Activated T-cell treated with anti-CD3 and anti-CD28 coated beads, Interleukin-2, amount 50 U/mL, for 72 hours (primary cell): ENCODE measurements at places on chromosomes 2 and 18. TPM values are rescaled to one million over a fixed set of nuclear protein-coding genes. Genes with fewer than 3 reads are reported as not detected.
A peak's percentile ranks its signal among the peaks of the same experiment; 100 is the strongest.

- peak; percentile 56 for DNase-seq
Observed at GRCh38 chr18:13629841-13630715, 96.3 kb downstream of the FAM210A start.

DNA sequence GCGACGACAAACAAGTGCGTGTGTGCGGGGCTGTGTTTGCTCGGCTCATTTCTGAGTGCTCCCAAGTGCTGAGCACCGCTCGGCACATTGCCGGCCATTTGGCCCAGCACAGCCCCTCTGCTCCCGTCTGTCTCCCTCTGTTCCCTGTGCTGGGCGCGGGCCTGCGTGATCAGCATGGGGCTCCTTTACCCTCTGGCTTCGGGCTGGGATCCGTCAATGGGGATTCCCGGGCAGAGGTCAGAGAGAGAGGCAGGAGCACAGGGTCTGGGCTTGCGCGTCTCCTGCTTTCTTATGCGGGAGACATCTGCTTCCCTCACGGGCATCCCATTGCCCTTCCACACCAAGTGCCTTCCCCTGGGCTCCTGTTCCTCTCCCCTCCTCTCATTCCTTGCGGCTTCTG, 234.0 kb downstream of the ACKR3 start:
- no peak for DNase-seq

DNA sequence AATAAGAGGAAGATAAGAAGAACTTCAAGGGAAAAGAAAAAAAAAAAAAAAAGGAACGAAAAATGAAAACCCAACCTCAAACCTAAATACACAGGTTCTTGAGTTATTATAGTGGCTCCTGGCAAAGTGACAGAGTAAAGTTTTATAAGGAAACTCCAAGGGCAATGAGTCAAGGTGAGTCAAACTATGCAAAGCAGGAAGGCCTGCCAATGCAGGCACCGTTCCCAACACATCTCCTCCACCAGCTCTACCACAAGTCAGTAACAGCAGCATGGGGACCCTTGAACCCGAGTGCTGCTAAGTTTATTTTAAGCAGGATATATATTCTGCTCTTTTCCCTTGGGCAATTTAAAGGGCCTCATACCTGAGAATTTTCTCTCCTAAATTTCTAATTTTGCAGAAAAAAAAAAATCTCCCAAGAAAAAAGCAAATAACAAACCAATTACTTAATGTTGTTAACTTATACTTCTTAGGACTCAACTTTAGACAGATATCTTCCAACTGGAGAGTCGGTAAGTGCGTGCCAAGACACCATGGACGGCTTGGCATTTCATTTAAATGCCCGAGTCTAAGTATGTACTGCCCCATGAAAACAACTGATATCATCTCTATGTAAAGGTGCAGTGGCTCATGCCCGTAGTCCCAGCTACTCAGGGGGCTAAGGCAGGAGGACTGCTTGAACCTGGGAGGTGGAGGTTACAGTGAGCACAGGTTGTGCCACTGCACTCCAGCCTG, 75.7 kb upstream of the TFCP2L1 start:
- DNase-seq = no peak

- no peak for DNase-seq
Observed at GRCh38 chr2:119486886-119487285, 37.4 kb downstream of the SCTR start.

GRCh38 chr2:107202962-107203591, 317.1 kb upstream of the ST6GAL2 start:
- DNase-seq = no peak

- DNase-seq = no peak
Observed at GRCh38 chr2:79665091-79665490, 152.2 kb downstream of the CTNNA2 start.

DNA sequence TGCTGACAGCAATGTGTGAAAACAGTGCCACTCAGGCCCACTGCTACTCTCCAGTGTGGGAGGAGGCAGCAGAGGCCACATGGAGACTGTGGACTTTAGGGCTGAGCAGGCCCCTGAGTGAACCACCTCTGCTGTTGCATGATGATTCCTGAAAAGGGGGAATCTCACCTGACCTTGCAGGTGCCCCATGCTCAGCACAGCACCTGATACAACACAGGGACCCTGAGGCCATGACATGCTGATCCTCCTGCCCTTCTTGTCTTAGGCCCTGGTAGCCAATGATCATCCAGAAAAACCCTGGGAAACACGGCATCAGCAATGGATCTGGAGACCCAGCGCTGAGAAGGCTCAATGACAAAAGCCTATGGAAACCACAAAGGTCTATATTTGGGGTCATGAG, 446.8 kb upstream of the MYT1L start:
- no peak for DNase-seq

- DNase-seq = no peak
Observed at GRCh38 chr2:11286749-11287148, 57.7 kb downstream of the ROCK2 start.

- no peak for DNase-seq
Observed at GRCh38 chr2:233098618-233099017, 38.5 kb downstream of the INPP5D start.

DNA sequence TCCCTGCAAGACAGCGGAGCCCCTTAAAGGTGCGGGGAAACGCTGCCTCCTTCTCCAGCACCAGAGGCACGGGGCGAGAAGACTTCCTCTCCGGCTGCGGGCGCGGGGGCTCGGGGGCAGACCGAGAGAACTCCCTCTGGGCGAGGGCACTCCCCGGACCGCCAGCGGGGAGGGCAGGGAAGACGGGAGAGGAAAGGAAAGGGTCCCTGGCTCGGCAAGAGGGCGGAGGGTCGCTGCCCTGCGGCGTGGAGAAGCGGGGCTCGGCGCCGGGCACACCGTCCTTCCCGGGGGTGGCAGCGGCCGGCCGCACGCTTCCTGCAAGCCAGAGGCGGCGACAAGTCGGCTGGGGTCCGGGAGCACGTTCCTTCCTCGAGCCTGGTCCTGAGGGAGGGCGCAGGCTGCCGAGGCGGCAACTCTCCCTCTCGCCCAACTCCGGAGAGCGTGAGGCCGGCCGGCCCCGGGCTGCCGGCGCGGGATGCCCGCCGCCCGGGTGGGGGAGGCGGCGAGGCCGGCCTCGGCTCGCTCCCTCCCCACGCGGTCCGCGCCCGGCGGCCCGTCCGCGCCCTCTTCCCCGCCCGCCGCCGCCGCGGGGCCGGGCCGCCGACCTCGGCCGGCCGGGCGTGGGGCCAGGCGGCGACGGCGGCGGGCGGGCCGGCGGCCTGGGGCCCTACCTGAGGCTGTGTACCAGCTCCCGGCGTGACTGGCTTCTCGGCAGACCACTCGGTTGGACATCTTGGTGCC, 1.1 kb downstream of the MEMO1 start:
- DNase-seq = peak; percentile 50

GRCh38 chr2:1787755-1788477, 43.6 kb upstream of the PXDN start:
- no peak for DNase-seq

DNA sequence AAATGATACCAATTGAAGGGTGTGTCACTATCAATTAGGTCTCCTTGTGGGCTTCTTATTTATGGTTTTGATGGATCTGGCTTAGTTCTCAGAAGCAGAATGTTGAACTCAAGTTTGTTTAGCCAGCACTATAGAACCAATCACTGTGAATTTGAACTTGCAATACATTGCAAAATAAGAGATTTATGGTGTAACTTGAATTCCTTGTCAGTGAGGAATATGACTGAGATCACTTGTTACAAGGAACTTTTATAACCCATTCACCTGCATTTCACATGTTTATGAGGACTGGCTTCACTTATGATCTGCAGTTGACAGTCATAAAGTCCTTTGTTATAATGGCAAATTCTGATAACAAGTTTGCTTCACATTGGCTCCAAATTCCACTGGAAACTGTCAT, 9.8 kb downstream of the GATA6 start:
- DNase-seq = no peak

GRCh38 chr2:57181315-57182038, 865.1 kb upstream of the VRK2 start:
- DNase-seq = no peak

DNA sequence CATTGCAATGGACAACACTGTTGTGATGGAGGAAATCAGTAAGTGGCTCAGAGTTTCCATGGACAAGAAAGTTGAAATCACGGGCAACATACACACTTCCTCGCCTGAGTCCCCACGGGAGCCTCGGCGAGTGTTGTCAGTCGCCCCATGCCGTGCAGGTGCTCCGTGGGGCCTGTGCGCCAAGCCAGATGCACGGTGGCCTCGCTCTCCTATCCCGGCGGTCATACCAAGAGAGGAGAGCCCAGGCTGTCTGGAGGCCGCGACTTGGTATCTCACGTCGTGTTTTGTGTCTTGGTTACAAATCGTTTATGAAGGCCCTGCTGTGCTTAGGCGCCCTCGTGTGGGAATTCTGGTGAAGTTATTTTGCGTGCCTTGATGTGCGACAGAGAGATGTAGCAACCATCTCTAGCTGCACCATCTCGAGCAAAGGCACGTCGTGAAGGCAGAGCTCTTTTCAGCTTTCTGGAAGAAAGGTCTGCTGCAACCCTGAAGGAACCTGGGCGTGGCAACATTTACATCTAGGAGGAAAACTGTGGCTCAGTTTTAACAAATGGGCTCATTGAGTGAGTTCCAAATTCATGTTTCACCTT, 21.8 kb downstream of the ATG4B start:
- peak; percentile 45 for DNase-seq

- DNase-seq = peak; percentile 11
Observed at GRCh38 chr18:3998698-3999333, 456.3 kb downstream of the DLGAP1 start.

GRCh38 chr2:53028225-53028624, 739.4 kb upstream of the CHAC2 start:
- DNase-seq = no peak

DNA sequence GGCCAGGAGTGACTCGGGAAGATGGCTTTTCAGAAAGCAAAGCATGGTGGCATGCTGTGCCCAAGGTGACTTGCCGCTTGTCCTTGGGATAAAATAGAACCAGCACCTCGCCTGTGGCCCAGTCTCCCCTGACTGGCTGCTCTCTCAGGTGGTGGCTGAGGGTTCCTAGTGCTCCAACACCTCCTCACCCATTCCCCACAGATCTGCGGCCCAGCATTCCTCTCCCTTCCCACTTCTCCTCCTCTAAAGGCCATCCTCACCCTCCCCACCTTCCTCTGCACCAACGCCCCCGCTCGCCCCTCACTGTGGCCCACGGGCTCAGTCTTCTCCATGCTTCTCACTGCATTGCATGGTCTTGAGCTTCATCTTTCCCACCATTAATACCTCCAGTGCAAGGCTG, 132.4 kb downstream of the PXDN start:
- no peak for DNase-seq

- DNase-seq = no peak
Observed at GRCh38 chr2:120394764-120395163, 48.8 kb downstream of the INHBB start.

DNA sequence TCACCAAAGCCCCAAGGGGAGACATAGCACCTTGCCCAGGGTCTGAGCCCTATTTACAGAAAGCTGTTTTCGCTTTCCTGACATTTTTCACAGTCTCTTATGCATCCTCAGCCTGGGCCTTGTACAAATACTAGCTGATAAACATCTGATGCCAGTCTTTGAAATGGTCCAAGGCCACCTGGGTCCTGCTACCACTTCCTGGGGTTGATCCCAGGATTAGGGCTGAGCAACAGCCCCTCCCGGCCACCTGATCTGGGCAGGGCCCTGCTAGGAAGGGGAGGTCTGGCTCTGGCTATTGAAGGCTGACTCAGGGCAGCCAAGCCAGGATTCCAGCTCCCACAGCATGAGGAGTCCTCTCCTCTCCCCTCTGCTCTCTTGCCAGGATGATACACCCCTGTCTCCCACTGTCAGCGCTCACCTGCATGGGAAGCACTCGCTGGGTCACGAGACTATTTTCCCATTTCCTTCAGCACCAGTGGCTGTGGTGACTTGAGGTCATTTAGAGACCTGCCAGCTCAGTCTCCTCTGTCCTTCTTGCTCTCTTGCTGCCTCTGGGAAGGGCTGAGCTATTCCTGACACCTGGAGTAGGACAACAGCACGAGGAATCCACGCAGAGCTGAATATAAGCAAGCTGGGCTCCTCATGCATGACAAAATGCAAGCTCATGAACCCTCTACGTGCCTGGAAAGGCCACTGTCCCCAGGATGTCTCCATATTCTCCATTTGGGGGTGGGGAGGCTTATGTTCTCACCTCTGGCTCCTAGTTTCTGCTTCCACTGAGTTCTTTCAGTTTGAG, 53.0 kb upstream of the LGALSL start:
- no peak for DNase-seq

DNA sequence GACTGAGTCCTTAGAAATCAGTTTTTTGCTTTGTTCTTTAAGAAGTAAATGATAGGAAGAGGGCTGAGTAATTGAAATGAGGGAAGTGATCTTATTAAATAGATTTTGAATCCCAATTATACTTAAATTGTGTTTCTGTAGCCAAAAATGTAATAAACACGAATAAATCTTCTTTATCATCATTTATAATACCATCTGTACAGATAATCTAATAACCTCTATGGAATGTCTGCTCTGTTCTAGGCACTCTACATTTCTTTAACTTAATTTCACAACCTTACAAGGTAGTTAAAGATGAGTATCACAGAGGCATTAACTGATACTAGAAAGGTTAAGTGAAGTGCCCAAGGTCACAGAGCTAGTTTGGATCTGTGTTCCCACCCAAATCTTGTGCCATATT, 14.3 kb upstream of the SCN2A start:
- no peak for DNase-seq

GRCh38 chr2:133412694-133413093, 155.6 kb downstream of the NCKAP5 start:
- DNase-seq = no peak

DNA sequence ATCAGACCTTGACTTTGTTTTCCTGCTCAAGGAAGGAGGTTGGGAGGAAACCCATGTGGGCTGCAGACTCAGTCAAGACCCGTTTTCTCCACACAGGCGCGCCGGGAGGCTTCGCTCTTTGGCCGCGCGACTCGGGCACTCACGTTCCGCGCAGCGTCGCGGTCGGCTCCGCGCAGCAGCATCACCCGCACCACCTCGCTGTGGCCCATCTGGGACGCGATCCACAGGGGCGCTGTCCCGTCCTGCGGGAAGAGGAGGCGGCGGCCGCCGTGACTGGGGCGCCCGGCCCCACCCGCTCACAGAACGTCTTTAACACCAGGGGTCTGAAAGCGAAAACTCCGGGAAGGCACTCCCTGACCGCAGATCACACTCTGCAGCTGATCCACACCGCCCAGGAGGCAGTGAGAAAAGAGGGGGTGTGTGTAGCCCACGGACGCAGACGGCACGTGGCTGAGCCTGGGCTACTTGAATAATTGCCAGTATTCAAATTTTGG, 33.1 kb upstream of the NPC1 start:
- DNase-seq = peak; percentile 5

The CTNNA2 gene
- total RNA-seq = not detected

The MAPK4 gene
- total RNA-seq = not detected

The LCT gene
- total RNA-seq = 0.19 TPM

The DLX1 gene
- not detected for total RNA-seq

The PROKR1 gene
- not detected for total RNA-seq

The IMP4 gene
- total RNA-seq = 77.4 TPM

The REL gene
- total RNA-seq = 72.6 TPM

The PLEKHH2 gene
- total RNA-seq = 4.3 TPM

The PSTPIP2 gene
- 26.6 TPM for total RNA-seq
